ENCODE measurements at places on chromosomes 3 and 15. TPM values are rescaled to one million over a fixed set of nuclear protein-coding genes. Genes with fewer than 3 reads are reported as not detected.

The SEMA6D gene
- polyA plus RNA-seq, result 108 TPM

The MAP1A gene
- 3.4 TPM for polyA plus RNA-seq

The GOLGA6B gene
- not detected for polyA plus RNA-seq

The C3orf22 gene
- not detected for polyA plus RNA-seq

The ARHGEF3 gene
- polyA plus RNA-seq, result 4.1 TPM

The ZNF620 gene
- 20.2 TPM for polyA plus RNA-seq

The WDR93 gene
- polyA plus RNA-seq, result not detected

The CELF6 gene
- 68.6 TPM for polyA plus RNA-seq

The AADACL2 gene
- polyA plus RNA-seq, result not detected

The MAGEL2 gene
- 10.4 TPM for polyA plus RNA-seq

The LIPC gene
- polyA plus RNA-seq, result not detected

The CFAP91 gene
- polyA plus RNA-seq, result 12.5 TPM

The EPM2AIP1 gene
- 41.4 TPM for polyA plus RNA-seq
